ENCODE measurements at places on chromosomes 1 and 21.

GRCh38 chr21:32099812-32100416, 178.9 kb downstream of the MIS18A start:
- no peak for DNase-seq

DNA sequence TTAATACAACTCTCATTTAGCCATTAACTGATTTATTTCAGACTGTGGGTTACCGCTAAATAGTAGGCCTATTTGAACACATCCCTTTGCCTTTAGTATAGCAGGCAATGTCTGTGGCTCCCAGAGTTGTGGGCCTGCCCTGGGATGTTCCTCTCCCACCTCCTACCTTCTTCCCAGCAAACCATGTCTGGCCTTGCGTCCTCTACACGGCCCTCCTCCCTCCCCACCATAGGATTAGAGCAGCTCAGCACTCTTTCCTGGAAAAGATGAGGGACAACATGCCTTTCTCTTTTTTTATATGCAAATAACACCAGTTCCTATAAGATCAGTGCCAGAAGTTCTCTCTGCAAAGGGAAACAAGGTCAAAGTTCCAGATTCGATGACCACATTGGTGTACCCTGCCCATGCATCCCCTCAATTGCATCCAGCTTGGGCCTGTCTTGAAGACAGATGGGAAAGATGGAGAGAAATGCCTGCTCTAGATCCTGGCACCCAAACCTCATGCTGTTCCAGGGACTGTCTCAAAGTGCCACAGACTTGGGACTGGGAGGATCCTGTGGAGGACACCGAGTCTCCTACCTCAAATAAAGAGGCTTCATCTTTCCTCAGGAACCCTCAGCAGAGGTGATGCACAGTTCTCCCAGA, 57.2 kb downstream of the CD46 start:
- no peak for DNase-seq

GRCh38 chr21:41678924-41679318, 87.9 kb downstream of the RIPK4 start:
- DNase-seq, result no peak

- peak; percentile 14 for DNase-seq
Measured at GRCh38 chr1:63557365-63557987, 34.2 kb downstream of the EFCAB7 start.

DNA sequence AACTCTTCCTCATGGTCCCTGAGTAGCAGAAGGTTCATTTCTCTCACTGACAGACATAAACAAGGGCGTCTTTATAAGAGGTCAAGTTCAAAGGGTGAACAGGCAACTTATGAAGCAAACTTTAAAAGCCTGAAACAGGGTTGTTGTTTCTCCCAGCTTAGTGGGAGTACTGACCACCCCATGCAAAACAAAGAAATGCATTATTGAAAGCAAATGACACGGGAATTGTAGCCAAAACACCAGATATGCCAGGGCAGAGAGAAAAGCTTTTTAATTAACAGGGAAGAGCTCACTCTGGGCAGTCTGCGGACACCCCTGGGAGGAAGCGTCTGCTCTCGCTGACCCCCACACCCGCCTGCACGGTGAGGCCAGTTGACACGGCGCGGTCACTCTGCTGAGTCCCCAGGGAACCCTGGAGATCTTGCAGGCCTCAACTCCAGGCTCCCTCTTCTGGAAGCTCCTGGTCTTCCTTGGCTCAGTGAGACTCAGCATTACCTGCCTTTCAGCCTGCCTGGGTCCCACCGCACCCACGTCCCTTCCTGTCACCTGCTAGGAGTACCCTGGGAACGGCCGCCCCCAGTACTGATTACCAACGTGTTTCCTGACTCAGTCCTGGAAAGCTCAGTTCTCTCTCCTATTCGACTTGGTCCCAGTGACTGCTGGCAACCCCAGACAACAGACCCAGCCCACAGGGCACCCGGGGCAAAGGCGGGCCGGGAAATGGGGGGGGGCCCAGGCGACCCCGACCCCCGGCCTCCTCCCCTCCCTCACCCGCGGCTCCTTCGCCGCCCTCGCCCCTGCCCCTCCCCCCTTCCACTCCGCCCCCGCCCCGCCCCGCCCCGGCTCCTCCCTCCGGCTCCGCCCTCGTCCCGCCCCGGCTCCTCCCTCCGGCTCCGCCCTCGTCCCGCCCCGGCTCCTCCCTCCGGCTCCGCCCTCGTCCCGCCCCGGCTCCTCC, 972 bp downstream of the CFAP410 start:
- DNase-seq, result peak; percentile 82

DNA sequence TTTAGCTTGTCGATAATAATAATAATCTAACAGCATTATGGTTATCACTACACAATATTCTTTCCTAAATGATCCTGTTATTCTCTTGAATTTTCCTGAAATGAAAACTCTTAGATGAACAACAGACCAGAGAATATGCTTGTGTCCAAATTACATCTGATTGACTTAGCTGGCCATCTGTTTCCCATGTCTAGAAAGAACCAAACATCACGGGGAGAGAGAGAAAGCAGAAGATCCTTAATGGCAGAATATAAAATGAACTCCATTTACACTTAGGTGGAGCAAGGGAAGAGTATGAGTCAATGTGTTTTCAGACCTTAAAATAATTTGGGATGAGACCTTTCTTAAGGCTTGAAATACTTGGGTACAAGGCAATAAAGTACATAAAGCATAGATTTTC, 162.2 kb downstream of the DSCAM start:
- no peak for DNase-seq

- no peak for DNase-seq
Measured at GRCh38 chr1:212267017-212267416, 18.2 kb upstream of the PPP2R5A start.

DNA sequence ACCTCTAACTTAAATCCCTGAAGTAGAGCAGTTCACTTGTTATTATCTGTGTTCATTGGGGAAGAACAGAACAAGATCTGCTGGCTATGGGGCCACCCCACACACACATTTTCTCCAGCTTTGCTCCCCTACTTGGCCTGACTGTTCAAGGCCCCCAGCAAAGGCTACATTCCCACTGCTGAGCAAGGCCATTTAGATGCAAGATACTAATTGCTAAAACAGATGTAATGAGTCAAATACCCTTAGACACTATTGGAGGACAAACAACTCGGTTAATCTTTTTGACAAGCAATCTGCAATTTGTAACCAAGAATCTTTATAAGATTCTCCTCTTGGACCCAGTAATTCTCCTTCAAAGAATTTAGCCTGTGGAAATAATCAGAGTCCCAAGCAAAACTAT, 67.7 kb downstream of the NAV1 start:
- no peak for DNase-seq

GRCh38 chr1:47840393-47841190, 156.6 kb downstream of the TRABD2B start:
- no peak for DNase-seq

- no peak for DNase-seq
Measured at GRCh38 chr1:55040083-55040932, 960 bp downstream of the PCSK9 start.

Measured in D341Med (cell line).